ENCODE measurements at places on chromosomes 16 and 17.
A peak's percentile ranks its signal among the peaks of the same experiment; 100 is the strongest.

DNA sequence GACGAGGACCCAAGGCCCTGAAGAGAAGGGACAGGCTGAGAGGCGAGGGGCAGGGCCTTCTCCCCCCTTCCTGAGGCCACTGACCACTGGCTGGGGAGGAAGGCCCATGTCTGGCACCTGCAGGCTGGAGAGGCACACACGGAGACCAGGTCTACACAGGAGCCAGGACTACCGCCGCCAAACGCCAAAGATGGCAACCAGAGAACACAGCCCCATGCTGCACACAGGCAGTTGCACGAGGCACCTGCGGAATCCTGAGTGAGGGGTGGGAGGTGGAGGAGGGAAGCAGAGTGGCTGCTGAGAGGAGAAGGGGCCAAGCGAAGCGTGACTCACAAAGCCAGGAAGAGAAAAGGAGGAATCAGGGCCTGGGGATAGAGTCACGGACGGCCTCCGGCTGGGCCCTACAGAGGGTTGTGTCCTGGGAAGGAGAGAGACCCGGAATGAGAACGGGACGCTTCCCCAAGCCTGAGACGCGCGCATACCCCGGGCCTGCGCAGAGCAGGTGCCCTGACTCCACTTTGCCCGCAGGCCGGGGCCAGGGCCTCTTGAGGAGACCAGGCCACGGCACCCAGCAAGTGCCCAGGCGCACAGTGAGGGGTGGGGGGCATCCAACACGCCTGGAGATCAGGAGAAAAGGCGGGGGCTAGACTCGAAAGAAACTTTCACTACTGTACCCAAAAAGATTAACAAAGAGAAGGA lies 28.7 kb upstream of the C16orf95 start:
- no peak for DNase-seq

DNA sequence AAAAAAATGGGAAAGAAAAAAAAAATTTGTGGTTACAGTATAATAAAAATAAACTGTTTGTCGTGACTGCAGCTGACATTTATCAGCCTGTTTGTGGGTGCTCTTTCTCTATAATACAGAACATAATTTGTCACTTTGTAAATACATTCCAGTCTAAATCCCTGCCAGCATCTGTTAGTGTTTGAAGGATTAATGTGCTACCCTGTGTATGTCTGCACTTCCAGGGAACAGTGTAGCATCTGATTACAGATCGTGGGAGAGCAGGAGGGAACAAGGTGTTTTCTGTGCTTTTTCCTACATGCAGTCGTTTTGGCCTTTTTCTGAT lies 265.1 kb downstream of the WWOX start:
- DNase-seq, result no peak

DNA sequence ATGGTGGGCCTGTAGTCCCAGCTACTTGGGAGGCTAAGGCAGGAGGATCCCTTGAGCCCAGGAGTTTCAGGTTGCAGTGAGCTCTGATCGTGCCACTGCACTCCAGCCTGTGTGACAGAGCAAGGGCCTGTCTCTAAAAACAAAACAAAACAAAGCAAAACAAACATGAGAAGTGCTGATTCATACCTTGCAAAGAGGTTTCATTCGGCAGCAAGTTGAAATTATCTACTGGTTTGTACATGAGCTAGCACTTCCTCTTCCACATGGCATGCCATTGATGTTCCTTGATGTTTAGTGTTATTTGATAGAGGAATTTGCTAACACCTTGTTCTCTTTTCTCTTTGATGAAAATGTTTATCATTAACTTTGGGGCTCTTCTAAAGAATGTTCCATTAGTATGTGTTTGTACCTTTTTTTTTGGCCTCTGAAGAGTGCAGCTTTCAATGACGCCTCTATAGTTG lies 50.6 kb downstream of the SPECC1 start:
- DNase-seq, result no peak

DNA sequence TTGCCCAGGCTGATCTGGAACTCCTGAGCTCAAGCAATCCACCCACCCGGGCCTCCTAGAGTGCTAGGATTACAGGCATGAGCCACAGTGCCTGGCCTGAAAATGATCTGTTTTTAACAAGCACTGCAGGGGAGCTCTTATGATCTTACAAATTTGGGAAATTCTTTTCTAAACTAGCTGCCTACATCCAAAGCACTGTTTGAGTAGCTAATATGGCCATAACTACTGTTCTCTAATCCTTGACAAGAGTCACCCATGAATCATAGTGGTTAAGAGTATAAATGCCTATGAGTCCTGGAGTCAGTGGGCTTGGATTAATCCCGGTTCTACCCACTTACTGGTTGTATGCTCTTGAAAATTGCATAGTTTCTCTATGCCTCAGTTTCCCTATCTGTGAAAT lies 1.4 kb upstream of the CPPED1 start:
- no peak for DNase-seq

- no peak for DNase-seq
Observed at GRCh38 chr17:73482251-73482716, 162.0 kb downstream of the SDK2 start.

DNA sequence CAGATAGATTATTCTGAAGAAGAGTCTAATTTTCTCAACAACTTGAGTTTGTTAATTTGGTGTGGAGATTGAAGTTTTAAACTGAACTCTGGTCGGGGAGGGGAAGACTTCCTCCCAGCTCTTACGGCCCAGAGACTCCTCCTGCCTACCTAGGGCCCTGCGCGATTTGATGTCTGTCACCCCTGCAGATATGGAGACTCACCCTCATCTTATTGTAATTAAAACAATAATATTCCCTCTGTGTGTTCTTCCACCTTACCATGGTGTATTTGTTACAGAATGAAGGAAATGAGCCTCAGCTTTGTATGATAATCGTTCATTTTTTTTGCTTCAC lies 184.4 kb upstream of the CACNG5 start:
- no peak for DNase-seq

DNA sequence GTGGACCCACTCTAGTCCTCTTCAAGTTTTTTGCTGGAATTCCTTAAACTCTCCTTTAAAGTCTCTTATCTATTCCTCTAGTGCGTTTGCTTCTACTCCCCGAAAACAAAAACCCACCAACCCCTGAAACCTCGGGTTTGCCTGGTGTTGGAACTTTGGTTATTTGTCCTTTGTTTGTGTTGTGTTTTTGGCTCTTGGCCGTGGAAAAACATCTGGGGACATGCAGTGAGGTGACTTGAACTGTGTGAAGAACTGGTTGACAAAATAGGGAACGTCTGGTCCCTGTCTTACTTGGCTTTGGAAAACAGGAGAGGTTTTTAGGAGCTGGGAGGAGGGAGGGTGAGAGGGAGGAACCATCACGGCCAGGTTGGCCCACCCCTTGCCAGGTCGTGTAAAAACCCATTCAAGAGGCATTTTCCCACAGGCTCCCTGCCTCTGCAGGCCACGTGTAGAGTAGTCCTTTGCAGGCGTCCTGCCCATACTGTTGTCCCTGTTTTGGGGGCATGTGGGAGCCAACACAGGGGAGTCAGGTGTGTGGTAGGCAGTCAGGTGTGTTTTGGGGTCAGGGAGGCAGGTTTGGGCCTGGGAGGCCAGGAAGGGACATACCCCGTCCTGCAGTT lies 169.3 kb downstream of the RAB11FIP4 start:
- DNase-seq, result no peak

DNA sequence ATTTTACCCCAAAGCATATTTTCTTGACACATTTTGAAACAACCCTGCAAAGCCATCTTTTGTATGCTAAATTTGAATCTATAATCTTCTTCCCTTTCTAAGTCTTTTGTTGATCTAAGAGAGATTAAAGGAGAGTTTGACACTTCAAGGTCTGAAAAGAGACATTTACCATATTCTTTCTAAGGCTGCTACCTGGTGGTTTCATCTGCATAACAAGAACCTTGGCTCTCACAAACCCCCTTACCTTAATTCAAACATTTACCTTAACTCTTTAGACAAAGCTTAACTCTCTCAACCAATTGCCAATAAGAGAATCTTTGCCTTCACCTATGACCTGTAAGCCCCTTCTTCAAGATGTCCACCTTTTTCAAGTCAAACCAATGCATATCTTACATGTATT lies 1143.6 kb downstream of the CDH11 start:
- DNase-seq, result no peak

- DNase-seq, result no peak
Observed at GRCh38 chr16:4566144-4566543, 10.0 kb downstream of the C16orf96 start.

GRCh38 chr17:47742319-47743181 lies 9.5 kb downstream of the TBX21 start:
- peak; percentile 37 for DNase-seq

GRCh38 chr17:38721802-38722201 lies 8.3 kb upstream of the CISD3 start:
- no peak for DNase-seq

GRCh38 chr16:23987443-23987842 lies 151.7 kb downstream of the PRKCB start:
- no peak for DNase-seq

GRCh38 chr17:14094676-14095601 lies 25.6 kb downstream of the COX10 start:
- no peak for DNase-seq

GRCh38 chr16:57606847-57607501 lies 21.5 kb upstream of the ADGRG1 start:
- DNase-seq, result no peak

DNA sequence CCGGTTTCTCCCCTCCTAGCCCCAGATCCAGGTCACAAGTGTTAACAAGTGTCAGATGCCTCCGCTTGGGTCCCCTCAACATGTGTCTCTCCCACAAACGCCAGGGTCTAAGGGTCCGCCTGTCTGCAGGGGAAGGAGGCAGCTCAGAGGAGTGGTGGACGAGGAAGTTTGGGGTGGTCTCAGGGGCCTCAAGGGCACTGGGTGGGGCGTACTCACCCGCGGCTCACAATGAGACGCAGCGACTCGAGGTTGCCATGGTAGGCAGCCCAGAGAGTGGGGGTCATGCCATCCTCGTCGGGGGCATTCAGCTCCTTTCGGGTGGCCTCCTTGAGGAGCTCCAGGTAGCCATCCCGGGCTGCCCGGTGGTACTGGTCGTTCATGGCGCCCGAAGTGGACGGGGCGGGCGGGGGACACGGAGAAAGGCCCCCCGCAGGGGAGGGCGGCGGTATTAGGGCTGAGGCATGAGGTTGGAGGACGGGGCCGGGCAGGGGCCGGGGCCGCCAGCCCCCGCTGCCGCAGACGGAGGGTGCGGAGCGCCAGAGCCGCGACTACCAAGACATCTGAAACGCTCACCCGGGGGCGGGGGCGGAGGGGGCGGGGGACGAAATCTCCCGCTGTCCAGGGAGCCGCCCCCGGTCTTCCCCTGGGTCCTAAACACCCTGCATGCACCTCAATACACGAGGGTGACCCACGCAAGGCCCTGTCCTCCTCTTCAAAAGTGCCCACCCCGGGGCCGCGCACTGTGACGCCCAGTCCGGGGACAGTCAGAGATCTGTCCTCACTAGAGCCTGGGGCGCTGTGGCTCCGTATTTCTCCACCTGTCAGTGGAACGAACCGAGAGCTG lies at the start of gene USH1G:
Gene USH1G, minus strand, starts transcription at position 562 of the 844 bp plus-strand sequence. Its CDS starts 182 bp downstream, at position 380.
- DNase-seq, result no peak

- no peak for DNase-seq
Observed at GRCh38 chr17:9529033-9529700, 46.5 kb downstream of the STX8 start.

DNA sequence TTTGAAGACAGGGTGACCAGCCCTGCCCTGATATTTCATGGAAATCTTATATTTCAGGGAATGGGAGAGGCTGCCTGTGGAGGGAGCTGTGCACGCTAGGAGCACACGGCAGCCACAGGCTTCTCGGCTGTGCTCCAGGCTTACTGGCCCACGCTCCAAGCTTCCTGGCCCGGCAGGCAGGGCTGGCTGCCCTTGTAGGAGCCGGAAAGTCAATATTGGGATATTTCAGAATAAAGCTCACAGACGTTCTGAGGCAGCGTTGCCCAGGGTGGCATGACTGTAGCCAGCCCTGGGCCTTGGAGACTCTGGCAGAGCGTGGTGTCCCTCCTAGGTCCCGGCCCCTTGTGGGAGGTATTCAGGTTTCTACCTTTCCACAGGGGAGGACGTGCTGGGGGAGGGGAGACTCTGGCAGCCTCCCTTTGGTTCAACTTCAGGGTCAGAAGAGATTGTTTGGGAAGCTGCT lies 95.6 kb downstream of the NPIPB11 start:
- DNase-seq, result no peak

DNA sequence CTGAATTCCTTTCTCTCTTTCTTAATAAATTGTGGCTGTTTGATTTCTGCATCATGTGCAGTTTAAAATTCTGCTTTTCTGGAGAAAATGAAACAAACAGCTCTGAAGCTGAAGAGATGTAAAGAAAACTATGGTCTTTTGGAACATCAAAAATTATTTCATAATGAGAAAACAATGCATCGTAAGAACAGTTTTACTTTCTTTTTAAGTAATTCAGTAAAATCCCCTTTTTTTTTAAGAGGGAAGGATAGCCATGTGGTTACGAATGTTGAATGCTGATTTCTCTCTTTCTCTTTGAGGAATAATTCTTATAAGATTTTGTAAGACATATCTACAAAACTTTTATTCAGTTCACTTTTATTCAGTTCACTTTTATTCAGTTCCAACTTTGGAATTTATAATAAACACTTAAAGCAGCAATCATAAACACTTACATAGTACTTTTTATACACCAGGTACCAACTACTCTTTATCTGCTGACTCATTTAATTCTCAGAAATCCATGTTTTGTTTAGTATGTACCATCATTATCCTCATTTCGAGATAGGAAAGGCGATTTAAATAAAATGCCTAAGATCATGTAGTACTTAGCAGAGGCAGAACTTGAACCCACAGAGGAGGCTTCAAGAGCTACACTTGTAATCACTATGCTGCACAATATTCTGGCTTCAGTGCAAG lies 26.6 kb downstream of the CNTNAP4 start:
- DNase-seq, result no peak

GRCh38 chr17:28306954-28307401 lies 12.0 kb upstream of the TMEM97 start:
- no peak for DNase-seq

GRCh38 chr16:920717-921116 lies 50.1 kb downstream of the LMF1 start:
- DNase-seq, result no peak

- DNase-seq, result no peak
Observed at GRCh38 chr16:66728117-66728787, 23.2 kb downstream of the DYNC1LI2 start.

DNA sequence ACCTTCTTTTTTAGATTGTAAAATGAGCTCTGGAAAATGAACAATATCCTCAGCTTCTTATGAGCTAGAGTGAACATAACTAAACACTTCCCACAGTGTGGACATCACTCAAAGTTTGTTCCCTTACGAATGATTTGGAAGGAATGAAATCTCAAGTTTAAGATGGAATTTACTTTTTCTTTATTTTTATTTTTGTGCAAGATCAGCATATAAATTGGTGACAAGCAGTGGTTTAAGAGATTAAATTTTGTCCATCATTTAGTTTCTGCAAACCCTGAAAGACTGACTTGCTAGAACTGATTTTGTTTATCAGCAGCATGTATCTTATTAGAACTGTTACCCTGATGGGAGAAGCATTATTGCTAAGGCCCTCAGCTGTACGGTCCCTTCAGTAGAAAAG lies 420.1 kb downstream of the CDH8 start:
- DNase-seq, result no peak

DNA sequence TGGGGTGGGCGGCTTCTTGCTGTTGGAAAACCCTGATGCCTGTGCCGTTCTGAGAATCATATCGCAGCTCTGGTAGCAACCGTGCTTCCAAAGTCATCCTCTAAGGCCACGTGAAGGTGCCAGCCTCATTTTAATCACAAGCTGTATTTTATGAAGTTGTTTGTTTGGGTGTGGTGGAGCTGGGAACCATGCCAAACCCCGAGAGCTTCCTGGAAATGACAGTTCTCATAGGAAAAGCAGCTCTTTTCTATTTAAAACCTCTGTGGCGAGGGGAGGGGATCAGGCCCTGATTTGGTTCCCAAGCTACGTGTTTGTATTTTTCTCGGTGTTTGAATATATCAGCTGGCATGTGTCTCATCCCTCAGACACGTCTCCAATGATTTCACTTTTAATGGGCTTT lies 21.7 kb downstream of the KNOP1 start:
- peak; percentile 70 for DNase-seq

Measured in CD4-positive, alpha-beta T cell treated with Interferon gamma for 1 hour (primary cell).